Stomach (tissue), 19 donors: ENCODE measurements at places on chromosomes 1 and 21. TPM values are rescaled to one million over a fixed set of nuclear protein-coding genes. Genes with fewer than 3 reads are reported as not detected.

- no peak for DNase-seq
Measured at GRCh38 chr1:12168451-12169160, 1.8 kb downstream of the TNFRSF1B start.

Gene PLXNA2
- total RNA-seq: 185 TPM

DNA sequence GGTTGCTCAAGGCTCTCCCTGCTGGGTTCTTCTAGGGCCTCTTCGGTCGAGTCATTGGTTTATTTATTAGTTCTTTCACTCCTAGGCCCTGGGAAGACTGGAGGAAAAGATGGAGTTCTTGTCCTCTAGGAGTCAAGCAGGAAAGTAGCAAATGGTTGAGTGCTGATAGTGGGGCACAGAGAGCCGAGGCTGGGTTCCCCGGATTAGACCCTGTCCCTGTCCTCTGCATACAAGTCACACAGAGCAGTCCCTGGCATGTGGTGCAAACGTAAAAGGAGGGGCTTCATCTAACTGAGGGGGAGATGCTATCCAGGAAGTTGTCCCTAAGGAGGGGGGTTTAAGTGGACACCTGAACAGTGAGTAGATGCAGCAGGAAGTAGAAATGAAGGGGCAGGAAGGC is 19.2 kb upstream of the KCNE2 start:
- DNase-seq: no peak

DNA sequence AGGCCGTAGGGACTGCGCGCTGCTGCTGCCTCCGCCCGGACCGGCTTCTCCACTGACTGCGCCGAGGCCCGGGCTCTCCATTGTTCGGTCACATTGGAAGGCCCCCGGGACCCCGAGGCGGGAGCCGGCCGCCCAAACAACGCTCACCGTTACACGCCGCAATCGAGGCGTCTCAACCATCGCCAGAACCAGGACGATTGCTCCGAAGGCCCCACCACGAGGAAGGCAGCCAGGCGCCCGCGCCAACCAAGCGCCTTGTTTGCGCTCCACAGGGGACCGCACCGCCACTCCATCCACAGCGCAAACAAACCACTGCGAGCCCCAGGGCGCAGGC is 595 bp downstream of the GLUL start:
- DNase-seq: no peak

DNA sequence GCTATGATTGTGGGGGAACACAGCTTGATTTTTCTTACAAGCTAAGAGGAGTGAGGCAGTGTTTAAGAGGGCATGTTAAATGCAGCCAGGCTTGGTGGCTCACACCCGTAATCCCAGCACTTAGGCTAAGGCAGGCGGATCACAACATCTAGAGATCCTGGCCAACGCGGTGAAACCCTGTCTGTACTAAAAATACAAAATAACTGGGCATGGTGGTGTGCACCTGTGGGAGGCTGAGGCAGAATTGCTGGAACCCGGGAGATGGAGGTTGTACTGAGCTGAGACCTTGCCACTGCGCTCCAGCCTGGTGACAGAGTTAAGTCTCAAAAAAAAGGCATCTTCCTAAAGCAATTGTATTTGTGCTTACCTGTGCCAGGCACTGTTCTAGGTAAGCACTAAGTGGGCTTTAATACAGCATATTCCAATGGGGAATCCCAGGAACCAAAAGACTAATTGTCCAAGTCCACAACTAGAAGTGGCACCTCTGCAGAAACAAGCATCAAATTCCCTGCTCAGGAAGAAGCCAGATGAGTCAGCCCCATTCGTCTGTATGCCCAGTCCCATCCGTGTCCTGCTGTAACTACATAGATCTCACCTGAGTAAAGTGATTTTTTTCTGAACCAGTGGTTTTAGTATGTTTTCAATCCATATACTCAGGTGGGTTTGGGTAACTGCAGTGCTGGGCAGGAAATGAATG is 4.6 kb downstream of the RCC1 start:
- no peak for DNase-seq

Gene AIM2
- 4.4 TPM for total RNA-seq

DNA sequence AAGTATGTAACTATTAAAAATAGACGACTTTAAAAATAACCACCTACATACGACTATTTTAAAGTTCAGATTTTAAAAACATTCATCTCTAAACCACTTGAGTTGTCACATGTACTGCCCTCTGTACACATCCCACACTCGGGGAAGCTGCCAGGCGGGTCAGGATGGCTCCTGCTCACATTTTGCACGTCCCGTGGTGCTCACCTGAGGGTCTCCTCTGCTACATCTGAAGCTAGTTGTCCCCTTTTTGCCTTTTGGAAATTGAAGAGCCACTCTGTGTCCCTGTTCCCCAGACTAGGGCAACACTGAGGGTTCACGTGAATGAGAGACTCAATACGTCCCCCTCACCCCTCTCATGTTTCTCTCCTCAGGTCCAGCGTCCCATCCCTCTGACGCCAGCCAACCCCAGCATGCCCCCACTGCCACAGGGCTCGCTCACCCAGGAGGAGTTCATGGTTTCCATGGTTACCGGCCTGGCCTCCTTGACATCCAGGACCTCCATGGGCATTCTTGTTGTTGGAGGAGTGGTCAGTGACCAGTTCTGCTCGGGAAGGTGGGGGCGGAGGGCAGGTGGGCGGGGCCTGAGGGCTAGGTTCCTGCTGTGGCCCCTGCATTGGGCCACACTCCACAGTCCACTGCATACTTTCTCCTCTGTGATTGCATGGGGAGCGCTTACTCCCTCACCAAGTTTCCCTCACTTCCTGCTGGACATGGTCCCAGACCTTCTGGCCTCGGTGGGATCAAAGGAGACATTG is 13.0 kb upstream of the MIIP start:
- no peak for DNase-seq

DNA sequence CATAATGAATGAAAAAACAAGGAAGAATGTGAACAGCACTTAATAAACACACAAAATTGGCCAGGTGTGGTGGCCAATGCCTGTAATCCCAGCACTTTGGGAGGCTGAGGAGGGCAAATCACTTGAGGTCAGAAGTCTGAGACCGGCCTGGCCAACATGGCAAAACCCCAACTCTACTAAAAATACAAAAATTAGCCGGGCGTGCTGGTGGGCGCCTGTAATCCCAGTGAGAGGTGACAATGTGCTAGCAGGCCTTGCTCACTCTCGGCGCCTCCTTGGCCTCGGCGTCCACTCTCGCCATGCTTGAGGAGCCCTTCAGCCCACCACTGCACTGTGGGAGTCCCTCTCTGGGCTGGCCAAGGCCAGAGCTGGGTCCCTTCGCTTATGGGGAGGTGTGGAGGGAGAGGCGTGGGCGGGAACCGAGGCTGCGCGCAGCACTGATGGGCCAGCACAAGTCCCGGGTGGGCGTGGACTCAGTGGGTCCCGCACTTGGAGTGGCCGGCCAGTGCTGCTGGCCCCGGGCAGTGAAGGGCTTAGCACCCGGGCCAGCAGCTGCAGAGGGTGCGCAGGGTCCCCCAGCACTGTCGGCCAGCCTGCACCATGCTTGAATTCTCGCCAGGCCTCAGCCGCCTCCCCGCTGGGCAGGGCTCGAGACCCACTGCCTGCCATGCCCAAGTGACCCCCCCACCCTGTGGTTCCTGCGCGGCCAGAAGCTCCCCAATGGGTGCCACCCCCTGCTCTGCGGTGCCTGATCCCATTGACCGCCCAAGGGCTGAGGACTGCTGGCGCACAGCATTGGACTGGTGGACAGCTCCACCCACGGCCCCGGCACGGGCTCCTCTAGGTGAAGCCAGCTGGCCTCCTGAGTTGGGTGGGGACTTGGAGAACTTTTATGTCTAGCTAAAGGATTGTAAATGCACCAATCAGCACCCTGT is 30.6 kb upstream of the ATG4C start:
- no peak for DNase-seq

DNA sequence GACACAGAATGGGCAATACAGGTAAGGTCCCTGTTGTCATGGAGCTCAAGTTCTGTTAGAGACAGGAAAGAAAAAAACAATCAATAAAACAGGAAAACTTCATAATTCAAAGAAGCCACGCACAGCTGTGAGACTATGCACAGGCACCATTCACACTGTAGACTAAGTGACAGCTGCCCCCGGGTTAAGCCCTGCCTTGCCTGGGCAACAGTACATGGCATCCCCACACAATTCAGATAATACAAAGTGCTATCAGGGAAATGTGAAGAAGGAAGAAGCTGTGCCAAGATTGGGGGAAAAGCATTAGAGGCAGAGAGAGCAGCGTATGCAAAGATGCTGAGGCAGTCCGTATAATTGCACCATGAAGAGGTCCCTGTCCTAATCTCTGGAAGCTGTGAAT is 9.0 kb upstream of the KCNE2 start:
- DNase-seq: no peak

Gene CA6
- total RNA-seq: not detected

GRCh38 chr21:14435423-14435822 is 52.5 kb upstream of the HSPA13 start:
- no peak for DNase-seq

DNA sequence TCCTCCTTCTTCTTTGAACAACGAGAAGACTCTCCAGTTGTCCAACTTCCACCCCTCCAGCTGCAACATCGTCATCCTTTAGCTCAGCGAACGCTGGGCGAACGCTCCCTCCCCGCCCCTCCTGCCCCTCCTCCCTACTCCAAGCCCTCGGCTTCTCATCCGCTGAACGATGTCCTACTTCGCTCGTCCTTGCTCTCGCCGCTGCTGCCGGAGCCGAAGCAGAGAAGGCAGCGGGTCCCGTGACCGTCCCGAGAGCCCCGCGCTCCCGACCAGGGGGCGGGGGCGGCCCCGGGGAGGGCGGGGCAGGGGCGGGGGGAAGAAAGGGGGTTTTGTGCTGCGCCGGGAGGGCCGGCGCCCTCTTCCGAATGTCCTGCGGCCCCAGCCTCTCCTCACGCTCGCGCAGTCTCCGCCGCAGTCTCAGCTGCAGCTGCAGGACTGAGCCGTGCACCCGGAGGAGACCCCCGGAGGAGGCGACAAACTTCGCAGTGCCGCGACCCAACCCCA is at the start of gene BCAN:
Gene BCAN, plus strand, starts transcription at position 357 of the 504 bp plus-strand sequence. CDS start 3,938 bp downstream, outside the sequence.
- peak; percentile 83 for DNase-seq

DNA sequence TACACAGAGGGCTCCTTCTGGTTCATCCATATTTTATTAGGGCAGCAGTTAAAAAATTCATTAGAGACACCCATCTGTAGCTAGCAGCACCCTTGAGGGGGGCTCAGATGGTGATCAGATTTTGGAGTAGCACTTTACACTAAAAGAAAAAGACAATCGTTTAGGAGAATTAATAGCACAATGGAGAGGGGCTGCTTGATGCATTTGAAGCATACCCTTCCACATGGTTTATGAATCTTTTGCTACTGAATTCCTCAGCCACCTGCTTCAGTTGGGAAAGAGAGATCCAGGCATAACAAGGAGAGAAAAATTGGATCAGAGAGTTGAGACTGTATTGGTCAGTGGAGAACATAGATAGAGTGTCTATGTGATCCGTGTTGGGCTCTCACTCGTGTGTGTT is 54.4 kb downstream of the DISC1 start:
- DNase-seq: no peak

Gene SPRR2F
- not detected for total RNA-seq

Gene IGSF21
- total RNA-seq: 1.2 TPM

Gene S100A7A
- total RNA-seq: not detected

GRCh38 chr1:109630081-109630897 is 10.7 kb downstream of the AMPD2 start:
- DNase-seq: no peak

DNA sequence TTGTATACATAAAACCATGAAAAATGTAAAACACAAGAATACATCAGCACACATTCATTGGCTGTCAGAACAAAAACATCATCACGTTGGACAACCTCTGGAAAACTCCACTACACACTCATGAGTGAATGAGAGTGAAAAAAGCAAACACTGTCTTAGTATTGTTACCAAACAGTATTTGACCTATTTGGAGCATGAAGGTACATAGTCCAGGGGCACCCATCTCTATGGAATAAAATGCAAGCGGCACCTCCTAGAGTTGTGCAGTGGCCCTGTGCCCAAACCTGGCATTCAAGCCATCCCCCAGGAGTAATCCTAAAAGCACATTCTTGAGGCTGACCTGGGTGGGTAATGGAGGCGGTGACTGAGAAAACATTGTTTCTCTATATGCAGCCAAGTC is 67.0 kb upstream of the SOD1 start:
- no peak for DNase-seq

Gene SUSD4
- 17.7 TPM for total RNA-seq

- DNase-seq: no peak
Measured at GRCh38 chr1:22892789-22893188, 79.9 kb downstream of the LACTBL1 start.

Gene LAPTM5
- 4.6 TPM for total RNA-seq

DNA sequence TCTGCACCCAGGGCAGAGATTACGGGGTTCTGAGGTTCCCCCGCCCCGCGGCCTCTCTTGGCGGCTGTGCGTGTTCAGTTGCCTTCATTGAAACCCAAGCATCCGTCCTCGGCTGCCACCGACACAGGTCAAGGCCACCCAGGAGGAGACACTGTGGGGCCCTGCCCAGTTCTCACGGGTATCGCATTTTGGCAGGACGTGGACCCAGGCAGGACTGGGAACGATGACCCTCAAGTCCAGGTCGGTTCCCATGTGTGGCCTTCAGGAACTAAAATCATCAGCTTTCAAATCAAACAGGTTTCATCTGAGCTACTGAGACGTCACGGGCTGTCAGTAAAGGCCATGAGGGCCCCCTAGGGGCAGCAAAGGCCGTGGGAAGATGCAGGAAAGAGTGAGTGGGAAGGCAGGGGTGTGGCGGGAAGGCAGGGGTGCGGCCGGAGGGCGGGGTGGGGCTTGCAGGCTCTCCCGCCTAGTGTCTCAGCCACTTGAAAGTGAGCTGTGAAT is 7.0 kb upstream of the C1orf174 start:
- DNase-seq: no peak

Gene S100A2
- not detected for total RNA-seq

Gene AGO1
- total RNA-seq: 8.0 TPM

DNA sequence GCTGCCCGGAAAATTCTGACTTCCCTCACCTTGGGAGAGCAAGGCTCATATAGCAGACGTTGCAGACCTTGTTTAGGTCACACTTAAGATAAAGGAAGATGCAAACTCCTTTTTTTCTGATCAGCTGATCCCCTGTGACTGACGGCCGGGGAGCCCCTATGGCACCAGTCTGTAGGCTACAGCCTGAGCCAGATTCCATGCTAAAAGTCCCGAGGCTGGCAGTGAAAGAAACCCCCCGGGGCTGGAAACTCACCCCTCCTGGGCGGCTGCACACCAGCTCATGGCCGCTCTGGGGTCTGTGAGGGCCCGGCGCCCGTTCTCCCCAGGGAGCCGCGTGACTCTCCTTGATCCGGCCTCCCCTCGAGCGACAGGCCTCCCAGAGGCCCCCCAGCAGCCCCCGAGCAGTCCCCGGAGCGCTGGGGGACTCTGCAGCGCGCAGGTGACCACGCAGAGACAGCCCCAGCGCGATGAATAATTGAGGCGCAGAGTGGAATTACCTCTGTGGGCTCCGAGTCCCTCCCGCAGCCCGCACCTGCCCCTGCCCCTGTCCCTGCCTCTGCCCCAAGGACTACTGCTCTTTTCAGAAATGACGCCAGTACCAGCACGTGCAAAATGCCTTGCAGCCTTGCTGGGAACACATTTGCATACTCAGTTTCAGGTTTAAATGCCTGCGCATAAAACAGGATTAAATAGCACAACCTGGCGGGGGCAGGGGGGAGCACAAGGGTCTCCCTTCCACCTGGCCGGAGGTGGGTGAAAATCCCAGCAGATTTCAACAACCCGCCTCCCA is 62.6 kb upstream of the CLDN14 start:
- DNase-seq: peak; percentile 65

Gene B3GALT5
- not detected for total RNA-seq
